GM20000 (cell line): ENCODE measurements at places on chromosomes 13 and 19.
A peak's percentile ranks its signal among the peaks of the same experiment; 100 is the strongest.

DNA sequence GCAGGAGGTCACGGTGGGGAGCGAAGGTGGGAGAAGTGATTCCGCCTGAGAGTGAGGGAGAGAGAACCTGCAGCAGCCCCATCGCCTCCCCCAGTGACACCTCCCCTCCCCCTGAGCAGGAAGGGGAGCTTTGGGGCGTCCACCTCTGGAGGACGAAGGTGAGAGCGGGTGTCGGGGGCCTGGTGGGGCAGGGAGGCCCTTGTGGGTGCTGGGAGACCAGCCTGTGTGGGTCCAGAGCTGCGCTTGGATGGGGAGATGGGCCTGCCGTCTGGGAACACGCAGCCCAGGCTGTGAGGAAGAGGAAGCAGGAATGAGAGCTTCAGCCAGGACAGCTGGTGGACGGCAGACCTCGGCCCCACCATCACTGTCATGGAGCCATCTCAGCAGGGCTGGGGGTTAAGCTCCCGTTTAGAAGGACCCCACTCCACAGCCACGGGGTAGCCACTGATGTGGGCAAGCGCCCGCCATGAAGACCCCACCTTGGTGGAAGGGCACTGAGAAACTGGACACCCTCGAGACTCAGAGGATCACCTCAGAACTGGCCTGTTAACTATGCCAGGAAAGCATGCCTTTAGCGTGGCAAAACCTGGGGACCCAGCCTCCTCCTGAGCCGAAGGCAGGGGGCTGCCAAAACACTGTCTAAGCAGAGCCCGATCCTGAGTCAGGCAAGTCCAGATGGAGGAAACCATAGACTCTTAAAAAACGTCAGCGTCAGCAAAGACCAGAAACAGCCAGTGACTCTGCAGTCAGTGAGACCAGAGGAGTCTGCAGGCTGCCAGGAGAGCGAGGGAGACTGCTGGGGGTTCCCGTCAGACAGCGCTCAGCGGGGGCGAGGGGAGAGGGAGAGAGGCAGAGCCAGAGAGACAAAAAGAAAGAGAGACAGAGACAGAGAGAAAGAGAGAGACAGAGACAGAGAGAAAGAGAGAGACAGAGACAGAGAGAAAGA, 6.4 kb upstream of the PROZ start:
- peak; percentile 62 for DNase-seq

DNA sequence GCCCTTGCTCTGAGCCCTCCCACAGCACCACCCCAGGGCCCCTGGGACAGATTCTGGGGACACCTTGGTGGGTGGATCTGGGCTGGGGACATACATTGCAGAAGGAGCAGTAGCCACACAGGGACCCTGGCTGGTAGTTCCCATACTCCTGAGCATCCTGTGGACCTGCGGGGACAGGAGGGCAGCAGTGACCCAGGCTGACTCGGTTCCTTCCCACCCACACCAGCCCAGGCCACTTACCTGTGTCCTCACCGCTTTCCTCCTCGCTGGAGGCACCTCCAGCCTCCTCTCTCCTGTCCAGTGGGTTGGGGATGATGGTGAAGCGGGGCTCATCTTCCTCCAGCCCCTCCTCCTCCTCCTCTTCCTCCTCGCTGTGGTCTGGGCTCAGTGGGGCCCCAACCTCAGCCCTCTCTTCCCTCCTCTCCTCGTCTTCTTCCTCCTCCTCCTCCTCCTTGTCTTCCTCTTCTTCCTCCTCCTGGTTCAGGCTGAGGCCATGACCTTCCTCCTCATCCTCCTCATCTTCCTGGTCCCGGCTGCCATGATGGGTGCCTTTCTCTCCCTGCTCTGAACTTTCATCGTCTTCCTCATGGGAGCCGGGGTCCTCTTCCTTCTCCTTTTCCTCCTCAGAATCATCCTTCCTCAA, 1.9 kb downstream of the HRC start:
- DNase-seq = no peak

- DNase-seq = no peak
These were observed 263.2 kb upstream of the SPRY2 start for GRCh38 chr13:80604098-80604497.

- no peak for DNase-seq
These were observed 12.4 kb downstream of the LHFPL6 start for GRCh38 chr13:39590466-39591036.

- DNase-seq = no peak
These were observed 52.6 kb downstream of the RGCC start for GRCh38 chr13:41509971-41510370.

DNA sequence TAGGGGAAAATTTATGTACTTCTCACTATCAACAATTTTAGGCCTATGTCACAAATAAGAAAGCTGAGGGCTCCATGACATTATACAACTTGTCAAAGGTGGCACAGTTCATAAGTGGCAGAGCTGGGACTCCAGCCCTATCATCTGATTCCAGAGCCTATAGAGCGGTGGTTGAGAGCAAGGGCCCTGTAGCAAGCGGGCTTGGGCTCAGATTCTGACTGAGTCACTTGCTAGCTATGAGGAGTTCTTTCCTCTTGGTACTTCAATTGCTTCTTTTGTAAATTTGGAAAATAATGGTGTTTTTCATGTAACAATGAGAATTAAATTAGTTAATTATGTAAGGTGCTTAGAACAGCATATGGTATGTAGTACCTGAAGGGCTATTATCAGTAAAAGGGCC, 28.7 kb upstream of the FAM216B start:
- no peak for DNase-seq

DNA sequence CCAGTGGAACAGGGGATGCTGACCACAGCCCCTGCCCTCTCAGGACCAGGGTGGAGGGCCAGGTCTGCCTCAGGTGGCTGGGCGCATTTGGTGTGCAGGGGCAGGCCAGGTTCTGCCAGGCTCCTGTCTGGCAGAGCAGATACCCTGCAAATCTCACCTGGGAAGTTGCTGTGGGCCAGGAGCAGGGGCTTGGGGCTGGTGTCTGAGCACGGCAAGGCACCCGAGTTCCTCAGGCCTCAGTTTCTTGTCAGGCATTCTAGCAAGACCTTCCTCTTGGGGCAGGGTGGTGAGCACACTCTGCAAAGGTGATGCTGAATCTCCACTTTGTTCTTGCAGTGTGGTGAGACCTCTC, 1.1 kb downstream of the CRTC1 start:
- DNase-seq = no peak

DNA sequence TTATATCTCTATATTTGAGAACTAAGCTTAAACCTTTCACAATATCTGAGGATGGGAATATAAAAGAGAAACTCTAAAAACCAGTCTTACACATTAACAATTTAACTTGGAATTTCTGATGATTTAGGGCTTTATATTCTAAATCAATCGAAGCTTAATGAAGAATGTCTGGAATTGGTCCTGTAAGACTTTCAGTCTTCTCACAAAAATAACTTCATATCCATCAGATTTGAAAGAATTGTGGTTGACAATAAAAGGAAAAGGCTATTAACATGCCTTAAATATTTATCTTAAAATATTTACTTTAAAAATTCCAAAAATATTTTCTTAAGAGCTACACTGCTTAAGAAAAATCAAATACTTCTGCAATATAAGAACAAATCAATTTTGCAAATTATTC, 27.3 kb downstream of the MYCBP2 start:
- DNase-seq = no peak

DNA sequence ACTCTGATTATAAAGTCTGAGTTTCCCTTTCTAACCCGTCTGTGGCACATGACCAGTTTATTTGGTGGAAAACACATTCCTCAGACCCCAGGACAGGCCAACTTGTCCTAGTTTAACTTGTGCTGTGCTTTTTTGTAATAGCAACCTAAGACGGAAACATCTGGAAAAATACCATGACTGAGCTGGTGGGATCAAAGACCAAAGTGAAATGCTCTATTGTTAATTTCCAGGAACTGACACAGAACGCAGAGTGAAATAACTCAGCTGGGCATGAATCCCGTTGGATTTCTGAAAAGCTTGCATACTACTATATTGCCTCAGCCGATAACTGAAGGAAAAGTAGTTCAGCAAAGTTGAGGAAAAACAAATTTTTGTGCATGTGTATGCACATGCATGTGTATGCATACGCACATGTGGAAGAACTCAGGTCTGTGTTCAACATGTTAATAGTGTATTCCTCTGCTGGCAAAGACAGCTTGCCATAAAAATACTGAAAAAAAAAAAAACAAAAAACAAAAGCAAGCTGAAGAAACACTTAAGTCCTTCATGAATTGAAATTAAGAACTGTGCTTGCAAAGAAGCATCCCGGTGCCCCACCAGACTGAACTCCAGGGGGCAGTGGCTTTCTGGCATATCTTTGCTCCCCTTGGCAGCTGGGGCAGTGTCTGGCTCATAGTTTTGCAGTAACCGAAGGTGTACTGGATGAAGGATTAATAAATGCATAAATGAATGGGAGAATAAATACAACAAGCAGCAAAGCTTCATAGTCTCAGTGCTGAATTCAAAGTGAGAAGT, 187.8 kb downstream of the LHFPL6 start:
- no peak for DNase-seq

- no peak for DNase-seq
These were observed 126.6 kb downstream of the HS6ST3 start for GRCh38 chr13:96216543-96216942.

- DNase-seq = peak; percentile 72
These were observed 26.8 kb upstream of the CEACAM21 start for GRCh38 chr19:41548954-41549688.

GRCh38 chr19:53394522-53394973, 401 bp upstream of the ZNF765 start:
- DNase-seq = no peak

DNA sequence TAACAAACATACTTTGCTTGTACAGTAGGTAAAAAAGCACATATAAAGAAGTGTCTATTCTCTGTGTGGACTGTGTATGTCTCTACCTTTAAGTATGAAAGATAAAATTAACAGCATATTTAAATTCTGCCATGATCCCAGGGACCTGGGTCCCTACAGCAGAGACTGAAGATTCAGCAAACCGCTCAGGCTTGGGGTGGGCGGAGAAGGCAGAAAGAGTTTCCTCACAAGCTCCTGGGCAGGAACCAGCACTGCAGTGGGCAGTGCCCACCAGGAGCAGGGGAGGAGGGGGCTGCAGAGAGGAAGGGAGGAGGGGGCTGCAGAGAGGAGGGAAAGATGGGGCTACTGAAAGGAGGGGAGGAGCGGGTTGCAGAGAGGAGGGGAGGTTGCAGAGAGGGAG, 44.6 kb upstream of the GRTP1 start:
- no peak for DNase-seq

DNA sequence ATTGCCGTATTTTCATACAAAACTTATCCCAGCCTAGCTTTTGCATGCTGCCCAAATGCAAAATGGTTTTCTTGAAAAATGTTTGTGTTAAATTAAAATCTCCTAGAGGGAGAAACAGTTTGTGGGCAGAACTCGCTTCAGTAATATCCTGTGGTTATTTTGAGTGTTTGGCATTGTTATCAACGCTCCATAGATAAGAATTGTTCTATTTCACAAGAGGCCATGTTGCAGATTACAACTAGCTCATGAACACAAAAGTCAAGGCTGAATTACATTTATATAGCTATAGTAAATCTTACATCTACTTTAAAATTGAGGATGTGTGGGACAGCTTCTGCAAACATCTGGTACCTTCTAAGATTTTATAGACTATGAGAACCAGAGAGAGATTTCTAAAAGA, 447.9 kb downstream of the DCT start:
- DNase-seq = no peak

DNA sequence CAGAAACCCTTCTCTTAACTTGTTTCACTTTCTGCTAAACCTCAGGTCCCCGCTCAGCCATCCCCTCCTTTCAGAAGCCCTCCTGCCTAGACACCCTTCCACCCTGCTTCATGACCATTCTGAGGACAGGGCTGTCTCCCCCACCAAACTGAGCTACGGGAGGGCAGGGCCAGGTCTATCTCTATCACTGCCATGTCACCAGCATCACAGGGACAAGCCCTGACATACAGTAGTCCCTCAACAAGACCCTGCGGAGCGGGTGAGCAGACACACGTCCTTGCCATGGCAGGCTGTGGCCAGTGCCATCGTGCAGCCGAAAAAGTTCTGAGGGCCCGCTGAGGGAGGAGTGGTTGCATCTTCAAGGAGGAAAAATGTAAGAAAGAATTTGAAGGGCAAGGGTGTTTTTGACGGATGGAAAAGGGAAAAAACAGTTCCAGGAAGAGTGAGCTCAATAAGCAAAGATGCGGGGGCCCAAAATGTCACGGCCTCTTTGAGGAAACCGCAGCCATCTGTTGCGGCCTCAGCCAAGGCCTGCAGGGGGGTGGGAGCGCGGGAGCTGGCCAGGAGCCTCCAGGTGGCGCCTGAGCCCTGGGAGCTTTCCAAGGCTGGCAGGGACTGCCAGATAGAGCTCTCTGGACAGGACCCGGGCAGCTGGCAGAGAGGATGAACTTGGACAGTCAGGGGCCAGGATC, 8.1 kb downstream of the PTGIR start:
- no peak for DNase-seq

GRCh38 chr19:18014197-18014596, 6.2 kb downstream of the ARRDC2 start:
- no peak for DNase-seq

- no peak for DNase-seq
These were observed 662.0 kb downstream of the SLITRK1 start for GRCh38 chr13:83220241-83220640.

DNA sequence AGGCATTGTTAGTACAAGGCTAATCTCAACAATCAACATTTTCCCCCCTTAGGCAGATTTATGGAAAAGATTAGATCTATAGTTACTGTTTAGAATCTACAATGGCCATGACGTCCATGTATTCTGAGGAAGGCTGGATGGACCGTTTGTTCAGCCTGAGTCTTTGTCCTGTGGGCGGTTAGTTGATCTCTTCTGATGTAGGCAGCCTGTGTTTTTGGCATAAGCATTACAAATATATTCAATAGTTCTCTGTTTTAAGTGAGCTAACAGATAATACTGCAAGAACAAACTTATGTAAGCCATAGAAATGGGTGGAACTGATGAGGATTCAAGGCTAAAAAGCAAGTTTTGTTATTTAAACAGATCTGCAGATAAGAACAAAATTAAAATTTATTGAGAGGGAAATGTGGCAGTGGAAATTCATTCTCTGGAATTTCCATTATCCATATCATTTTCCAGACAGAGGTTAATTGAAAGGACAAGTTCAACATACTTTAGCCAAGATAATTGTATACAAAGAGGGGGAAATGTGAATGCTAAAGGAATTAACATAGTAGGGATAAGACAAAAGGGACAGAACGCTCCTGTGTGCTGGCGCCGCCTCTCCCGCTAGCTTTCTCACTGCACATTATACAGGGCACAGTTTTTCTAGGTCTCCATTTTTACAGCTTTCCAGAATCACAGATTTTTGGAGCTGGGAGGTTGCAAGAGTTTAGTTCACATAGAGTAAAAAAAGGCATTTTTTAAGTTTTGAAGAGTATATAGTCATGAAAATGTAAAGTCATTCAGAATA, 48.6 kb downstream of the FAM124A start:
- DNase-seq = no peak

GRCh38 chr13:40984668-40985366, 34.3 kb downstream of the ELF1 start:
- DNase-seq = no peak
